Activated naive CD8-positive, alpha-beta T cell treated with anti-CD3 and anti-CD28 coated beads for 36 hours (primary cell): ENCODE measurements at places on chromosomes 4 and X.

DNA sequence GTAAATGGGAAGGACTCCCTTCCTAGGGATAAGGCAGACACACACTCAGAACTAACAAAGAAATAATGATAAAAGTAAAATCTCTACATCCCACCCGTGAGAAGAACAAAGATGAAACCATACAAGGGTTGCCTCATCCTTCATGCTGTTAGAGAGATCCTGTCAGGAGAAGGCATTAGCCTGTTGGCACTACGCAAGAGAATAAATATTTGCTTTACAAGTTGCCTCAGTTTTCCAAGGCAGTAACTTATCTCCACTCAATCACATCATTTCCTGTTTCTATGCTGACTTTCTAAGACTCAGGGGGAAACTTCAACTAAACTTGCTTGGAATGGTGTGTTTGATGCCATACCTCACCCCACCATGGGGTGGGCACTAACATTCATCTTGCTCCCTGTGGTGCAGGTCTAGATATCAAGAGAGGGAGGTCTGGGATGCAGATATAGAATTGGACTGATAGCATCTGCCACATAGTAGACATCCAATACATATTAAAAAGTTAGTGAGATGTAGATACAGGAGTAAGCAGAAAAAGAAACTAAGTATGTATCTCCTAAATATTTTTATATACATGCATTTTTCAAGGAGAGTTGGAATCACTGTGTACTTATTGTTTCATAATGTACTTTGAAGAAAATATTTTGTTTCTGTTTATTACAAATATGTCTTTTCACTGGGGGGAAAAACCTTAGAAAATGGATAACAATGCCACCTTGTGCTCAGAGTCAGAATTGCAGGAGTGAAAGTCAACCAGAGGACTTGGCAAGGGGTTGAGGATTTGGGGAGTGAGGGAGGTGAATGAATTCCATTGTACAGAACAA lies 57.2 kb upstream of the BEX4 start:
- DNase-seq: no peak

GRCh38 chrX:53374222-53374820 lies 48.1 kb downstream of the SMC1A start:
- DNase-seq: no peak

- no peak for DNase-seq
Observed at GRCh38 chrX:120304256-120304655, 7.0 kb downstream of the TMEM255A start.

DNA sequence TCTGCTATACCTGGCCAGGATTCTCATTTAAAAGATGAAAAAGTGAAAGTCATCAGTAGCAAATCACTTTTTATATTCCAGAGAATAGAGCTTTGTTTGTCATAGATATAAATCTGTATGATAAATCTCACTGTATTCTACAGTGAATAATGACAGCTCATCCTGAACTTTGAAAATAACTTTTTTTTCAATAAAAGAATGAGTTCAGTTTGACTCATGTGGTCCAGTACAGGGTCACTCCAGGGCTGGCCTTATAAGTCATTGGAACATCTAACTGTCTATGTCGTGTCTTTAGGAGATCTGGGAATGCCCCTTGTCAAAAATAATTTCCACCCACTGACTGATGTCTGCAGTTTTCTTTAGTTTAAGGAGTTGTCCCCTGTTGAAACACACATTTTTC lies 18.5 kb upstream of the CXCL8 start:
- DNase-seq: no peak

DNA sequence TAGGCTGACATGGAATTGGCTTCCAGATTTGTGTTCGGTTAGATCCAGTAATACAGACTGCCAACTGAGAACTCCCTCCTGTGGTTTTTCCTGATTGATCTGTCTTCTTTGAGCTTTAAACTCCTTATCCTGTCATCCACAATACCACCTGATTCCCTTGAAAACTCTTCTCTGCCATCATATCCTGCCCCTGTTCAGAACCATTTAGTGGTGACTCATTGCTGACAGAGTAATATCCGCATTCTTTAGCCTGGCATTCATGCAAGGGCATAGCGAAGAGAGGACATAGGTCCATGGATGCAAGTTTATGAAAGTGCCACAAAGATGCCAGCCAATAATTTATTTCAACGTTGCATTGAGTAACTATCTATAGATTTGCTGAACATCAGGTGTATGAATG lies 76.6 kb downstream of the ITIH6 start:
- DNase-seq: no peak
